ENCODE measurements at places on chromosomes 1 and 21.

DNA sequence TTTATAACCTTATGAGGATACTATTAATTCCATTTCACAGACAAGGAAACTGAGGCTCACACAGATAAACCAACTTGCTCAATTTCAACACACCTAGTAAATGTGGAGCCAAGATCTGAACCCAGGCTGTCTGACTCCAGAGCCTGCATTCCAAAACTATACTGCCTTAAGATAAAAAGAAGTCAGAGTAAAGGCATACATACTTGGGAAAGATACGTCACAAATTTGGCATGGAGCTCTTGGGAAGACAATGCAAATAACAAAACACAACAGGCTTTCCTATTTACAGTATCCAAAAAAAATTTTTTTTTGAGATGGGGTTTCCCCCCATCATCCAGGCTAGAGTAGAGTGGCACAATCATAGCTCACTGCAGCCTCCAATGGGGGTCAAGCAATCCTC lies 5.9 kb downstream of the AKT3 start:
- no peak for DNase-seq

- no peak for DNase-seq
Measured at GRCh38 chr21:30057108-30057507, 109.5 kb downstream of the CLDN17 start.

DNA sequence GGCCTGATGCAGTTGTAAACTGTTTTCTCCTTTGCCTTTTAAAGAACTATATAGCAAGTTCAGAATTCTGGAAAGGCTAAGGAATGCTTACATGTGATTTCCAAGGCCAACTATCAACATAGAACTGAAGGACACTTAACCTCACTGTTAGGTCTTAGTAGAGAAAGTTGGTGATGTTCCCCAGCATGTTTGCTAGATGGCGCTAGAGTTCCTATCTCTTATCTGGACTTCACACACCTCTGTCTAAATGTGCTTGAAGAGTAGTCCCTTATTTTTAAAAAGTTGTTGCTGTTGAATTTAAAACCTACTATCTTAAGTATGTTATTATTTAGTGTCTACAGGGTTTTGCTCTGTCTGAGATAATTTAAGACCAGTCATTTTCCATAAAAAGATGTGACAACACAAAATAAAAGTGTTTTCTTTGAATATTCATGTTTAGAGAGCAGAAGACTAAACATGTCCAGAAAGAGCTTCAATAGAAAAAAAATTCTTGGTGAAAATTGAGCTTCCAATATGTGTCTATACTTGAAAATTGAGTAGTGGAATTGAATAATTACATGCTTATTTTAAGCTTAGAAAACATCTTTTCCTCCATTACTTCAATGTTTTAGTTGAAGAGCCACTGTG lies 237.3 kb downstream of the S1PR1 start:
- DNase-seq = no peak

- no peak for DNase-seq
Measured at GRCh38 chr1:246104927-246105326, 402.2 kb downstream of the SMYD3 start.

GRCh38 chr1:247294282-247294681 lies 37.4 kb downstream of the ZNF496 start:
- DNase-seq = no peak

- DNase-seq = peak; percentile 26
Measured at GRCh38 chr1:239718997-239719628, 332.7 kb downstream of the CHRM3 start.

GRCh38 chr1:169999761-170000160 lies 74.7 kb downstream of the KIFAP3 start:
- DNase-seq = no peak

- DNase-seq = no peak
Measured at GRCh38 chr1:40844887-40845878, 17.0 kb downstream of the CITED4 start.

DNA sequence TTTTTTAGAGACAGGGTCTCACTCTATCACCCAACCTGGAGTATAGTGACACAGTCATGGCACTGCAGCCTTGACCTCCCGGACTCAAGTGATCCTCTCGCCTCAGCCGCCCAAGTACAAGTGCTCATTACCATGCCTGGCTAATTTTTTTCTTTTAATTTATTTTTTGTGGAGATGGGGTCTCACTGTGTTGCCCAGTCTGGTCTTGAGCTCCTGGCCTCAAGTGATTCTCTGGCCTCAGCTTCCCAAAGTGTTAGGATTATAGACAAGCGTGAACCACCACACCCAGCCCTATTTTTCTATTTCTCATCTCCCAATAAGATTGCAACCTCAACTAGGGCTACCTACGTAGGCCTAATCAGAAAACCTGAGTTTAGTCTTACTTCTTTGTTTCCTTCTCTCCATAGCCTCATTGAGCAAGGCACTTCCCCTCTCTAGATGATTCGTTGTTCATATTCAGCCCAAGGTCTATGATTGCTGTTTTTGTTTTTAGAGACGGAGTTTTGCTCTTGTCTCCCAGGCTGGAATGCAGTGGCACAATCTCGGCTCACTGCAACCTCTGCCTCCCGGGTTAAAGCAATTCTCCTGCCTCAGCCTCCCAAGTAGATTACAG lies 1.1 kb upstream of the KPNA6 start:
- no peak for DNase-seq

DNA sequence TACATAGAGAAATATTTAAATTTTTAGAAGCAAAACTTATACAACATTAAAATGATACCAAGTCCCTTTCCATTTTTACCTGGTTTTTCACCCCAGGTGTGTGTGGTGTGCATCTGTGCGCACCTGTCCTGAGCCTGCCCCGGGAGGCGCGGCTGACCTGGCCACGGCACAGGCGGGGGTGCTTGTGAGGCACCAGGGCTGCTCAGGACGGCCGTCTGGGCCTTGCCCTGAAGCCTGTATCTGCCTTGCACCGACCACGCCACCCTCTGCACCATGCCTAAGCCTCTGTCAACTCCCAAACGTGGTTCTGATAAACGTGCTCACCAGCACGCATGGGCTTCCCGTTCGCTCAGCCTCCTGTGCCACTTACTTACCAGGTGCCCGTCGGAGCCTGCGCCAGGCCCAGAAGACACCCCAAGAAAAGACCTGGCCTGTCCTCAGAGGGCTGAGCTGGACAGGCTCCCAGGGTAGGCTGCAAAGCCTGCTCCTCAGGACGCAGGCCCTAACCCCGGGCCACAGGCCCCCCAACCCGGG lies 20.9 kb downstream of the PANK4 start:
- DNase-seq = no peak

DNA sequence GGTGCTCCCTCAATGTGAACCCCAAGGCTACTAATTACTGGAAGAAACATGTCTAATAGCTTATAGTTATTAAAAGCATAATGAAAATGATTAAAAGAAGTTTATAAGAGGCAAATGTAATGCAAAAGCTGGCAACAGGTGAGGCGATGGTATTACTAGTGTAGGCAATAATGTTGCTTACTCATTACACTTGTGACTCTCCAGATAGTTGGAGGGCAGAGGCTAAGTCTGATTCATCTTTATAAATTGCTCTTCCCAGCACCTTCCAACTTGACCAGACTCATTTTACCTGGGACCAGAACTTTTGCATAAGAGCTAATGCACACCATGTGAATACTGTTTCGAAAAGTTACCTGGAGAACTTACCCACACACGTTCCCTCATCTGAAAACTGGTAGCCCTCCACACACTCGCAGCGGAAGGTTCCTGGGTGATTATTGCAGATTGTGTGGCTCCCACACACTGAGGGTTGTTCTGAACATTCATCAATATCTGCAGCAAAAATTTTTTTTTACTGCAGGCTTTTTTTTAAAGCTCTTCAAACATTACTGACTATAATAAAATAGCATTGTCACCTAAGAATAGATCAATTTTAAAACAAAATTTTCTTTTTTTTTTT lies 48.0 kb downstream of the NID1 start:
- no peak for DNase-seq

- no peak for DNase-seq
Measured at GRCh38 chr1:227273557-227273956, 44.7 kb downstream of the CDC42BPA start.

- DNase-seq = no peak
Measured at GRCh38 chr21:33492571-33492970, 1.1 kb upstream of the DNAJC28 start.

GRCh38 chr1:27285274-27285660 lies 36.7 kb upstream of the TMEM222 start:
- no peak for DNase-seq

DNA sequence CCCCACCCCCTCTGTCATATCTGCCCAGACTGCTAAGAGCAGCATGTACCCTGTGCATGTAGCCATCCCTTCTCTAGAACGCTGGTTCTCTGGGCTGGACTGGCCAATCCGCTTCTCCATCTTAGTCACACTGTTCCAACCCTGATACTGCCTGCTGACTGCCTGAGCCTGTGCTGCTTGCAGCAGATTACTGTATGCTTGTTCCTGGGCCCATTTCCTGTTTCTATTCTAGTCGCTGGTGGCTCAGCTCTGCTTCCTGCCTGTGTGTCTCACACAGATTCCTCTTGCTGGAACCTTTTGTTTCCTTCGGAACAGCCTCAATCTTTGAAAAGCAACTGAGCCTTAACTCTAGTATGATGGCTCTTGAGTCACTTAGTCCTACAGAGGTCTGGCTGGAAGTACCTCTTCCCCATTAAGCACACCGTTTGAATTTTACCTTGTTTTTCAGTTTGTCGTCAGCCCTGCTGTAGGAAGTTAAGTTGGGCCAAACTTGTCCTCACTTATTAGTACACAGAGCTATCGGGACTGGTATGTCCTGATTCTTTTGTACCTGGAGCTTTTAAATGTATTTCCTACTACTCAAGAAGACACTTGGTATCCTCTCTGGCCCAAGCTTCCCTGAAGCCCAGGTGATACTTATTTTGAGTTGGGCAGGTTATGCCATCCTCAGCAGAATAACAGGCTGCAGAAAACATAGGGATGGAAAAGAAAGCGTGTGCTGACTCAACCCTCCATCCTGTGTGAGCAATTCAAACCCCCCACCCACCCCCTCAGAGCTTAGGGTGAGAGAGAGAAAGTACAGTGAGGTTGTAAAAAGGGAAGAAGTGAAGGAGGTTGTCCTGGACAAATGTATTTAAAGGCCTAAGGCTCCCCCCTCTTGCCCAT lies 43.4 kb upstream of the PIGV start:
- DNase-seq = peak; percentile 81

DNA sequence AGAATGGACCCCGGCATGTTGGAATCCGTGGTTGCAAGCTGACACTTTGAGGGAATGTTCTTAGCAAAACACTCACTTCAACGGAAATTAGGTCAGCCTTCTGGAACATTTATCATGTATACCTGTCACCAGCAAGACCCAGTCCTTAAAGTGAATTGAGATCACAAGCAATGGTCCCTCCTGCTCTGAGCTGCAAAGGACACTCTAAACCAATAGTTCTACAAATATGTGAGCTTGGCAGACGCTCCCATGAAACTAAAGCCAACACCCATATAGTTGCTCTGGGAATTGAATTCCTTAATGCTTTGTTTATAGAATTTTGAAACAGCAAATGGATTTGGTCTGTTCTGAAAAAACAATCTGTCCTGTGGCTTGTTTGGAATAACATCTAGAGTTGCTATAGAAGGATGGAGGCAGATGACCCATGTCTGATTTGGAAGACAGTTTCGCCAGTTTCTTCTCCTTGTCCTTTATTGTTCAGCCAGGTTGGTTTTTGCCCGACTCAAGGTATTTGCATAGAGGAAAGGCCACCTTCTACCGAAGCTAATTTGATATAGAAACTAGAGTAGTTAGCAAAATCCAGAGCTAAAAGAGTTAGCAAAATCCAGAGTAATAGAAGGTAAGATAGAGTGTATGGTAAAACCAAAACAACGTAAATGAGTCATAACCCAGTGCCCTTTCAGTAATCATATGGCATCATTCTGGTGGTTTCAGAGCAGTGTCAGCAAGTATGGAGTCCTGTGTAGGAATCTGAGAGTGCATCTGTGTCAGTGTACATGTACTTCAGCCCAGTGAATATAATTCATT lies 236.2 kb downstream of the NFIA start:
- DNase-seq = no peak

DNA sequence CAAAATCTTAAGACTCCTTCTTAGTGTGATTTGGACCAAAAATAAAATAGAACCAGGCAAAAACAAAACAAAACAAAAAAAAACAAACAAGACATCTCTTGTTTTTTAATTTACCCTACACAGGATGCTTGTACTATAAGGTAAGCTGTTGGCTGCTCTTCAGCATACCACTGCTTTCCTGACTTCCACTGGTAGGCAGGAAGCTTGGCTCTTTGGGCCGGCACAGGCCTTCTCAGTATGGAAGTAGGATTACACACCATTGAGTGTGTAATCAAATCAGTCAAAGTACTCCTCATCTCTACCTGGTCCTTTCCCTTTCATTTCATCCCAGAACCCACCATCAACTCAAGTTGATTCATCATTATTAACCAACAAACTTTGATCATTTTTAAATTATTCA lies 61.9 kb upstream of the RGS1 start:
- DNase-seq = no peak

DNA sequence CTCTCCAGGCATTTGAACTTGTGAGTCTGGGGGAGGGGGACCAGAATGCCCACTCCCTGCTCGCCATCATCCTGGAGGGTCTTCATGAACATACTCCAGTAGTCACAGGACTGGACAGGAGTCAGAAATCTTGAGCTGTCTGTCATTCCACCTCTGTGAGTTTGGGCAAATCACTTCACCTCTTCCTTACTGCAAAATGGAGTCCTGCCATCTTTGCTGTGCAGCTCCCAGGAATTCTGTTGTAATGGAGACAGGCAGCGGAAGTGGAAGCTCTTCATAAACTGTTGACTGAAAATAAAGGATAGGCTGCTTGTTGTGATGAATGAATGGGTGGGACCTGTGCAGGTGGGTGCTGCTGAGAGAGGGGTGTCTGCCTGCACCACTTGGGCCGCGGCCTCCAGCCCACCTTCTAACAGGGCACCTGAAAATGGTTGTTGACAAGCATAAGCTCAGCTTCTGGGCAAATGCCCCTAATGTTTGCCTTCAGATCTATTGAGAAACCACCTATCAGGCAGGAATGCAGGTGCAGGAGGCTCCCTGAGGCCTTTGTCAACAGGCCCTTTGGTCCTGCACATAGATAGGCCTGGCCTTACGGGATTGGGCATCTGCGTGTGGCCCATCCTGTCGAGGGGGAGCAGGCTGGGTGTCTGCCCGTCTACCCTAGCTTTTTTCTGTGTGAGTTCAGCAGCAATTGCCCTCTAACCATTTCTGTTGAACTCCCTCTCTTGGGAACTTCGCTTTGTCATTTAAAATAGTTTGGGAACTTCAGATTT lies 321.0 kb downstream of the RPS6KC1 start:
- no peak for DNase-seq

DNA sequence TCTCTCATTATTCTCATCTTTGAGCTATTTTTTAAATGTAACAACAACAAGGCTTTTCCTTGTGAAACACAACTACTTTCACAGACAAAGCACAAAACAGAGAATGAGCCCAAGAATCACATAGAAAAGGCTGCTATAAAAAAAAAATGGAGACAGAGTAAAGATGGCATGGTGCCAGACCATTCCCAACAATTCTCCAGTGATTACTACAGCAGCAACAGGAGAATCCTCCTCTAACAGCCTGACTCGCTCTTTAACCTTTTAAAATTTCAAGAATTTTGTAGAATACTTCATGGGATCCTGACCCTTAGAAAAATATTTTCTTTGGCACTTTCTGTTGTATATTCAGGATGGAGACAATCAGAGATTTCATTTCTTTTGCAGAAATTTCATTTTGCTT lies 3.8 kb upstream of the BCAS2 start:
- DNase-seq = no peak

All from stimulated activated CD4-positive, alpha-beta T cell treated with anti-CD3 and anti-CD28 coated beads, Interleukin-2, amount 100 ng/mL, for 4 hours (primary cell).